Foreskin keratinocyte (primary cell): ENCODE measurements at places on chromosomes 6 and 20. TPM values are rescaled to one million over a fixed set of nuclear protein-coding genes. Genes with fewer than 3 reads are reported as not detected.

DNA sequence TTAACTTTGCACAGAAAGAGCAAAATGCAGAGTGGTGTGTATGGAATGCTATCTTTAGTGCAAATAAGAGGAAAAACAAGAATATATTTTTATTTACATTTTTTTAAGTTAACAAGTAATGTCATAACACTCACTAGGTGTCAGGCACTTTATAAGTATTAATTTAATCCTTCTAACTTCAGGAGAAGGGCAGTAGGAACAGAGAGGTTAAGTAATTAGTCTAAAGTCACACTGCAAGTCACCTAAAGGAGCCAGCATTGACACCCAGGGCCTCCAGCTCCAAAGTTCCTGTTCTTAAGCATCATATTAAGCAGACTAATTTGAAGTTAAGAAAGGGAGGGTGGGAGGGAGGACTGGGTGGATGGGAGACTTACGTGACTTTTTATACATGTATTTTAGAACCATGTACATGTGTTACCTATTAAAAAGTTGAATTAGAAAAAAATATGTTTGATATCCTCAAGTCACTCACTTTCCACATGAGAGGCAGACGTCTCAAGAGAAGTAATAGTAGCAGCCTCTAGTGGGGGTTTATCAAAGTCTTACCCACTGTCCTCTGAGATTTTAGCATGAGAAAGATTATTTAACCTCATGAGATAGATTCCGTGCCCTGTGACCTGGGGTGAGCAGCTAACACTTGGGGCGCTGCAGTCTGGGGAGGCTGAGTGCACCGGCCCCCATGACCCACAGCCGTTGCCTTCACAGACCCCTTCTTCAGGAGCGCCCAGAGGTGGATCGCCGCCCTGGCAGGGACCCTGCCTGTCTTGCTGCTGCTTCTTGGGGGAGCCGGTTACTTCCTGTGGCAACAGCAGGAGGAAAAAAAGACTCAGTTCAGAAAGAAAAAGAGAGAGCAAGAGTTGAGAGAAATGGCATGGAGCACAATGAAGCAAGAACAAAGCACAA is 7.0 kb downstream of the BTN3A1 start:
- DNase-seq, result no peak

The TAF4 gene
- 3.0 and 3.2 TPM in 2 replicates for polyA plus RNA-seq

- DNase-seq, result peak; percentile 32
These were observed 18.3 kb upstream of the GPRC6A start for GRCh38 chr6:116847227-116847626.

GRCh38 chr6:87436435-87436834 is 28.7 kb downstream of the CFAP206 start:
- DNase-seq, result peak; percentile 25

- peak; percentile 38 for DNase-seq
These were observed 55.0 kb upstream of the FOXC1 start for GRCh38 chr6:1554476-1555310.

The IMPG1 gene
- not detected in 2 replicates for polyA plus RNA-seq

DNA sequence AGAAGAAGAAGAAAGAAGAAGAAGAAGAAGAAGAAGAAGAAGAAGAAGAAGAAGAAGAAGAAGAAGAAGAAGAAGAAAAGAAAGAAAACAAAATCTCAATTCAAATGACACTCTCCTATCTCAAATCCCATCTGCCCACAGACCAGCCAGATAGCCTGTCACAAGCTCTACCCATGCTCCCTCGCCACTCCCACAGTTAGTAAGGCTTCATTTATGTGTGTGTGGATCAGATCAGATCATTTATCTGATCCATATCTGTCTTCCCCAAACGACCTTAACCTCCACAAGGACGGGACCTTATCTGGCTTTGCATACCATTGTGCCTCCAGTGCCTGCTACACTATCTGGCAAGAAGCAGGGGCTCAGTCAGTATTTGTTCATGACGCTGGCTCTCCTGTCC is 81.9 kb upstream of the RREB1 start:
- no peak for DNase-seq

The LGSN gene
- not detected in 2 replicates for polyA plus RNA-seq

DNA sequence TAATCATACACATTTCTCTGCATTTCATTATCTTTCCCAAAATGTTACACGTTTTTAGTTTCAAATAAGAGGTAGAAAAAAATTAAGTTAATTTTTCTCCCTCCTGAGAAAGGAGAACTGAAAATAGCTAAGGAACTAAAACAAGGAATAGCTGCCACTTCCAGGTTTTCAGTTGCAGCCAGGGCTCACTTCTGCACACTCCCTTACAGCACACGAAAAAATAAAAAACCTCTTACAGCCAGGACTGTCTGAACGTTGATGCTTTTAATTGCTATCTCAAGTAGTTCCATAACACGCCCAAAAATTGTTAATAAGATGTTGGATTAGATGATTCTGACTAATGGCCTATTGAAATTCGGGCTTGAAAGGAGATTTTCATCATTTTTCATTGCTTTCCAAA is 153.7 kb upstream of the THBS2 start:
- no peak for DNase-seq
